ENCODE measurements at places on chromosomes 2 and 18.
A peak's percentile ranks its signal among the peaks of the same experiment; 100 is the strongest.

- no peak for DNase-seq
Observed at GRCh38 chr2:231479455-231479854, 15.2 kb upstream of the NCL start.

DNA sequence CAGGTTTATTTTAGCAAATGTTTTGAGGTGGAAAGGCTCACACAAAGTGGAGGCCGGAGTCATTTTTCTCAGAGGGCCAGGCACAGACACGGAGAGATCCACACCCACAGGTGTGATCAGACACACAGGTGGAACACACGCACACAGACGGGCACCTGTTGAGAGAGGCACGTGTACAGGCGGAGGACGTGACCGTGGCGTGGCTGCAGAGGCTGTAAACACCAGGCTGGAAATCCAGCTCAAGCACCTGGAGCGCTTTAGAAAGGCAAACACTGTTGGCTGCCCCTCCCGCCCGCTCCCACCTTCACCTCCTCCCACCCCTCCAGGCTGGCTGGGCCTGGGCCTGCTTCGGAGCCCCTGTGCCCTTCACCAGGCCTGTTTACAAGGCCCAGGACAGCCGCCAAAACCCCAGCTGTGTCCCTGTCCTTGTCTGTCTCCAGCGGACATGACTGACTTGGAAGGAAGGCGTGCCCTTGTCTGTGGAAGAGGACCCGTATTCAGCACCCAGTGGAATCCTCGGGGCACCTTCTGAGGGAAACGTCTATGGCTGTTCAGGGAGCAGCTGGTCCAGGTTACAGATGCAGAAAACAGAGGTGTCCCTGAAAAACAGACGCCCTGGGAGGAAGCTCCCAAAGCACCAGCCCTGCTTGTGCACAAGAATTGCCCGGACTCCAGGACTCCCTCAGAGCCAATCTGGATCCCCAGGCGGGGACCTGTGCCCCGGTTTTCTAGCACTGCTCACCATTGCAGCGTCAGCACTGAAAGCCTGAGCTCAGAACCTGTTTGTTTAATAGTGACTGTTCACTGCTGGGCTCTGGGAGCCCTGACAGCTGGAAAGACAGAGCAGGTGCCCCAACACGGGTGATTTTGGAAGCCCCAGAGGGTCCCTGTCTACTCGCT, 134.3 kb upstream of the HAAO start:
- DNase-seq: no peak

DNA sequence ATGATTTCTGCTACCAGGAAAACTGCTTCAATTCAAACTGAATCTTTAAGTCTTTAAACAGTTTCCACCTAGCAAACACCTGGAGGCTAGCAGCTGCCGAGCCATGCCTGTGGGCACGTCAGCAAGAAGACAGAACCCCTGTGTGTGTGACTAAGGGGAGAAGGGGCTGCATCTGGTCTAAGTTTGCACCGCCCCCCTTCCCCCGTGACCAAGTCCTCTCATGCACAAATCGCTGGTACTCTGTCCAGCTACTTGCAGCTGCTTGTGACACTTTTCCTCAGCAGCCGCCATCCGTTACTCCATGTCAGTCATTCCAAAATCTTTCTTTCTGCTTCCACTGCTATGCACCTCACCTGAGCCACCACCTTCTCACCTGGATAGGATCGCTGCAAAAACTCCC, 355.0 kb downstream of the SS18 start:
- DNase-seq: no peak

GRCh38 chr2:117645458-117645857, 169.0 kb upstream of the DDX18 start:
- DNase-seq: no peak

DNA sequence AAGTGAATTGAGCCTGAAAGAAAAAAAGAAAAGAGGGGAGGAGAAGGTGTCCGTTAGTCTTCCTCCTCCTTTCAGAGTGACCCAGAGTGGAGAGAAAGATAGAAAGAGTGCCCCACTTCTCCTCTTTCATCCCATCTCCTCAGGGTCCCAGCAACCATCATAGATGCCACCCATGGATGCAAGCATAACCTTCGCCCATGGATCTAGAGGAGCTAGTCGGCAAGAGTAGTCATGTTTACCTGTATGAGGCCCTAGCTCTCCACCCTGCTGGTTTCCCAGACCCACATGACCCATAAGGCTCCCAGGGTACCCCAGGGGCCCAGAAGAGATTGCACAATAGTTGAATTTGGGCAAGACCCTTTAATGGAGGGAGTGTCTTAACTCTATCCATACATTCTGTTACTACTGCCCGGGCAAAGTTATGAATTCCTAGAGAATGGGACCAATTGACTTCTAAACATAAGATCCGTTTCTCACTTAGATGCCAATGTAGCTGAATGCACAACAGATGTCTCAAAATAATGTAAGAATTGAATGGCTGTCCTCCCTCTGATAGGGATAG, 56.1 kb upstream of the CDCA7 start:
- no peak for DNase-seq

DNA sequence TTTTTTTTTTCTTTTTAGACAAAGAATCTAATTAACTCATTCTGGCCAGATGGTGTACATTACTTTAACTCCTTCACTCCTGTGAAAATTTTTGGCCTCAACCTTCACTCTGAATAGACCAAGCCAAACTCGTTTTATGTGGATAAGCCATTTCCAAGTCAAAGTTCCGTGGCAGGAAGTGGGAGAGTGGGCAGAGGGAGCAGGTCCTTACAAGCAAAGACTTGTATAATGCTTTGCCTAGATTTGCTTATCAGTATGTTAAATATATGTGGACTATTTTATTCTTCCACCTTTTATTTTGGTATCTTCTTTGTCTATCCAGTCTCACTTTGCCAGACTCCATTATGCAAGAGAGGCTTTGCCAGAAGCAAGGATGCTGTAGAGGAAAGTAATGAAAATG, 178.1 kb upstream of the TNP1 start:
- DNase-seq: no peak

DNA sequence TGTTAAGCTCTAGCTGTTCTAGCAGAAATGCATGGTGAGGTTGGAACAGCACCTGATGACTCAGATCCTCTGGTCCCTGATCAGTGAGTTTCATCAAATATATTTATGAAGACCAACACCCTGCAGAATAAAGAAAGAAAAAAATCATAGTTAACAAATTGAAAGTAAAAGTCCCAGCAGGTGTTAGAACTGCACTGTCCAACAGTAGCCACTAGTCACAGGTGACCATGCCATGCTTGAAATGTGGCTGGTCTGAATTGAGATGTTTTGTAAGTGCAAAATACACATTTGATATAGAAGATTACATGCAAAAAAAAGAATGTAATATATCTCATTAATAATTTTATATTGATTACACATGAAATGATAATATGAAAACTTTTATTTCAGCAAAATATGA, 1010.7 kb upstream of the ZEB2 start:
- DNase-seq: no peak

- DNase-seq: no peak
Observed at GRCh38 chr18:76518123-76518859, 23.2 kb upstream of the ZNF516 start.

GRCh38 chr2:214293593-214293992, 117.3 kb upstream of the VWC2L start:
- no peak for DNase-seq

DNA sequence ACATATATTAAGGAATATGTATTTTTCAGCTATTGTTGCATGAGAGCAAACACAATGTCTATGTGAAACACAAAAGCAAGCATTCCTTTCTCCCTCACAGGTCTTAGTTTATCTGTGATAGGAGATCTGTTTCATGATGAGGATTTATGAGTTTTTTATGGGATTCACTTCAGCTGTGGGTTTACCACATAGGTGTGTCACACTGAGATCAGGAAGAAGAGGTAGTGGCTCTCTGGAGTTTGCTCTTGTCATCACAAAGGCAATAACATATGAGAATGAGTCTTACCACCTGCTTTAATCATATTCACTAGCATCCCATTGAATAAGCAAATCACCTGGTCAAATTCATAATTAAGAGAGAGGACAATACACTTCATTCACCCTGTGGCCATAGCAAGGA, 960.3 kb upstream of the SLC39A10 start:
- no peak for DNase-seq

DNA sequence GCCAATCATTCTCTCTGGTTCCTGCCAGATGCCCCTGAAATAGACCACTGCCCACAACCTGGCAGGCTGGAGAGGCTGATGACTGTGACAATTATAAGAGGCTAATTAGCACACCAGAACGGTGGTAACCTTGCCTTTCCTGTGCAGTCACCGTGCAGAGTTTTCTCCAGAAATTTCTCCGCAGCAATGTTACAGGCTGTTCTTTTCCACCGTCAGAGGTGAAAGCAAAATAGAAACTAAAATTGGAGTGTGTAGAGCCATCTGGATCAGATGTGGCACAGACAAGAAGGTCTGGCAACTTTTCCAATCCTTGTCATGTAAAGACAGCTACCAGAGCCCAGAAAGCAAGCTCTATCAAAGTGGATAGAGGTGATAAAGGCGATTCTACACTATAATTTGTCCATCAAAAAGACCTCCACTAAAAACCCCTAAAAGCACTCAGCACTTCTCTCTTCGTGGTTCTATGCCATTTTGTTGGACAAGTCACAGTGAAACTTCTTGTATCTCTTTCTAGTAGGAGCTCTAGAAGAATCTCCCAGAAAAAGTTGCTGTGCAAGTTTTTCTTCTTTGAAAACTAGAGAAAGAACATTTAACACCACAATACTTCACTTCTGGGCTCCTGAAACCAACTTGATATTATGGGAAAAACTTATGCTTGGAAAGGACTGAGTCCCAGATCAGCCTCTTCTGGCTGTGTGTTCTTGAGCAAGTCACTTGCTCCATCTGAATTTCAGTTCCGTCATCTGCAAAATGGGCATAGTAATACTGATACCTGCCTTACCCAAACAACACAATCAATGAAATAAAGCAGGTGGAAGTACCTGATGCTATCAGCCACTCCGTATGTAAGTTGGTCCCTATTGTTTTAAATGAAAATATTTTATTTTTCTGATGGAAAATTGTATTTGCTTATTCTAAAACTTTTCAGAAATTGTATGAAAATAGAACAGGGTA, 295.6 kb upstream of the DLGAP1 start:
- DNase-seq: no peak

DNA sequence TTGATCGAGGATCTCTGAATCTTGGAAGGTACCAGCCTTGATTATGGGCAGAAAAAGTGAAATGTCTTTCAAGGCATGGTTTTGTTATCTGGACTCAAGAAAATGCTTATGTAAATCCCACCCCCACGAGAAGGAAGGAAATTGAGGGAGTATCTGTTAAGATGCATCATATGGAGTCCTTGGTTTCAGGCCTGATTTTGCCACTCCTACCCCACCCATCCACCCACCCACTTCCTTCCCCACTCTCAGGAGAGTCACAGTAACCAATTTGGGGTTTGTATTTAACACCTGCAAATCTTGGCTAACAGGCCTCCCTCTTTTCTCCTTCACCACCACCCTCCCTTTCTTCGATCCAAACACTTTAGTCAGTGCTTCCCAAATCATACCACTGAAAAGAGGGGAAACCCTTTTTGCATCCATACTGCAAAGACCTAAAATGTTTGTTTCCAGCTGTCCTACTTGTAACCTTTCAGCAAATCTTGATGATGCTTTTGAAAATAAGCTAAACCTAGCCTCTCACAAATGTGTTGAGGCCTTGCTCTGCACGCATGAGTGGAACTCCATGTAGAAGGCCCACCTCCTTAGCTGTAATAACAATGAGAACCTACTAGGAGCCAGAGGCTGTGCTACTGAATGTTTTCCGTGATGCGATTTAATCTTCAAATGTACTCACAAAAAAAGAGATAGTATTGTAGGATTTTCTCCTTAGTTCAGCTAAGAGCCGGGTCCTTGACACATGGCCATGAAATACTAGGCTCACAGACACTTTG, 34.8 kb downstream of the POU3F3 start:
- no peak for DNase-seq

DNA sequence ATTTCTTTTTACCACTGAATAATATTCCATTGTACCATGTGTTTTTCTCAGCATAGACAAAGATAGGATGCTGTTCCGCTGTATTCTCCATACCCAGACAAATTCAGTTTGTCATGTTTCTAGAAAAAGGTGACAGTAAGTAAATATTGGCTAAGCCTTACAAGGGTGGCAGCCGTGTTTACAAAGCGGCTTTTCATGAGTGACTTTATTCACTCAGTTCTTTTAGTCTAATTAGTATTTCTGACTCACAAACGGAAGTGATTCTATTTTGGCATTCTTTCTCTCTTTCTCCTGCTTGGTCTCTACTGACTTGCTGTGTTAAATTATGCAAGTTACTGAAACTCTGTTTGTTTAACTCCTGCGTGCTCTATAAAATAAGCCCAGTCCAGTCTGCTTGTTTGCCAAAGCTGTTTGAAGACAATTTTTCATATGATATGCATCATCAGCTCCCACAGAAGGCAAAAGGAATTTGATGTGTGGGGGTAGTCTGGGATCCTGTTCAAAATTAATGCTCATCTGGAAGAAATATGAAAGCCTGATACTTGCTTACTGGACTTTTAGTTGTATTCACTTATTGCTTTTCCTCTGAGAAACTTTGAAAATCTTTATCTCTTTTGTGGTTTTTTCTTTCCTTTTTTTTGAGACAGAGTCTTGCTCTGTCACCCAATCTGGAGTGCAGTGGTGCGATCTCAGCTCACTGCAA, 2.3 kb upstream of the PLEKHH2 start:
- peak; percentile 71 for DNase-seq

DNA sequence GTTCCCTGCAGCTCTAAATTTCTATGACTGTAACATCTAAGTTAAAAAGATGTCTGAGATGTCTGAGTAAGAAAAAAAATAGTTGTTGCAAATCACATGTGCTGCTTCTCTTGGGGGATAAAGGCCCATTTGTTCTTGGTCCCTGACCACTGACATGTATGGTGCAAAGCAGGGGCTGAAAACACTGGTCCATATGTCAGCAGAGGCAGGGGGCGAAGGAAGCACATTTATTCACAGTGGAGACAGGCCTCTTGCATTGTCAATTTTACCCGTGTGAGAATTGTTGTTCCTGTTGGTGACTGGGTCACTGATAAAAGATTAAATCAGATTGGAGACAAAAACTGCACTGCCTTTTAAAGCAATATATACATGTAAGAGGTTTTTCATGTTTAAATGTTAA, 38.8 kb downstream of the PRKCE start:
- DNase-seq: no peak

- no peak for DNase-seq
Observed at GRCh38 chr2:196783431-196784094, 15.9 kb downstream of the GTF3C3 start.

GRCh38 chr18:40935423-40935822, 1019.6 kb upstream of the PIK3C3 start:
- peak; percentile 55 for DNase-seq

- DNase-seq: no peak
Observed at GRCh38 chr18:2902327-2902726, 55.5 kb downstream of the EMILIN2 start.
